Non-pigmented ciliary epithelial cell (primary cell): ENCODE measurements at places on chromosomes 2 and 18.
A peak's percentile ranks its signal among the peaks of the same experiment; 100 is the strongest.

GRCh38 chr2:69715964-69716363 lies 26.0 kb upstream of the ANXA4 start:
- peak; percentile 56 for DNase-seq

- DNase-seq, result no peak
Measured at GRCh38 chr2:138548796-138549195, 47.2 kb downstream of the SPOPL start.

- DNase-seq, result peak; percentile 86
Measured at GRCh38 chr18:77108001-77108692, 24.4 kb downstream of the MBP start.

DNA sequence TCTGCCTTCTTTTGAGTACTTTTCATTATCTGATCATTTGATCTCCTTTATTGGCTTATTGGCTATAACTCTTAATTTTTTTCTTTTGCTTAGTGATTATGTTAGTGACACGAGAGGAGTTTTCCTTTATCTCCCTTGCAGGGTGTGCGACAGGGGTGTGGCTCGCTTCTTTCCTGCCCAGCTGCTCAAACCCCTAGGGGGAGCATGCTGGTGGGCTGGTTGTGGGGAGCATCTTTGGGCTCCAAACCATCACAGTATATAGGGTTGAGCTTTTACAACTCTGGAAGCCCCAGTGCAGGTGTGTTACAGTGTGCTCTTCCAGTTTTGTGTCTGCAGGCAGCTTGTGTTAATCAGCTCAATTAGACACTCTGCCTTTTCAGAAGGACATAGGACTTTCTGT lies 357.0 kb upstream of the TMEFF2 start:
- no peak for DNase-seq

- no peak for DNase-seq
Measured at GRCh38 chr18:31649978-31650719, 34.2 kb downstream of the B4GALT6 start.
